ENCODE measurements at places on chromosomes 3 and 15.

GRCh38 chr3:109070211-109070610 is 47.7 kb downstream of the MORC1 start:
- DNase-seq = no peak

GRCh38 chr3:13852638-13853009 is 27.2 kb downstream of the WNT7A start:
- no peak for DNase-seq

GRCh38 chr3:113210604-113211329 is 590 bp upstream of the BOC start:
- no peak for DNase-seq

GRCh38 chr3:61138401-61138800 is 112.9 kb downstream of the FHIT start:
- DNase-seq = no peak

GRCh38 chr3:153372326-153372725 is 210.3 kb downstream of the RAP2B start:
- no peak for DNase-seq

- DNase-seq = no peak
These were observed 2.6 kb downstream of the PARP6 start for GRCh38 chr15:72269739-72270138.

- no peak for DNase-seq
These were observed 379.5 kb upstream of the SUCLG2 start for GRCh38 chr3:68033867-68034266.

DNA sequence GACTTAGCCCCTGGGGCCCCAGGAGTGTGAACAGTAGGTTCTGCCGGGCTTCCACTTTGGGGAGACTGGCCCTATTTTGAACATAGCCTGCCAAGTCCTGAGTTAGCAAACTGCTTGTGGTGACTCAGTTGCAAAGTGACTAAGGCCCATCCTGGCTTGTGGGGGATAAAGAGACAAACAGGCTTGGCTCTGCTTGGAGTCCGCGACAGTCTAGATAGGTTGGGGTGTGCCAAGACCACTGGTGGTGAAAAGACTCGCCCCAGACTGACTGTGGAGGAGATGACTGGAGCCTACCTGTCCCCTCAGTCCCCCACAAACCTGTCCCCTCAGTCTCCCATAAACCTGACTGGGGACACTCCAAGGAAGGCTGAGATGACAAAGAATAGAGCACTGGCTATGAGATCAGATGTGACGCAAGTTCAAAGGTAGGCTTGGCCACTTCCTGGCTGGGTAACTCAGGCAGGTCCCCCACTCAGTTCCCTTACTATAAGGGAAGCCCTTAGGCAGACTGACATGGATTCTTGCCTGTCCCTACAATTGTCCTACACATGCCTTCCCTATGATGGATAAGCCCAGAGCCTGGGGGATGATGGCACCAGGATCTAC is 4.3 kb downstream of the DNASE1L3 start:
- no peak for DNase-seq

DNA sequence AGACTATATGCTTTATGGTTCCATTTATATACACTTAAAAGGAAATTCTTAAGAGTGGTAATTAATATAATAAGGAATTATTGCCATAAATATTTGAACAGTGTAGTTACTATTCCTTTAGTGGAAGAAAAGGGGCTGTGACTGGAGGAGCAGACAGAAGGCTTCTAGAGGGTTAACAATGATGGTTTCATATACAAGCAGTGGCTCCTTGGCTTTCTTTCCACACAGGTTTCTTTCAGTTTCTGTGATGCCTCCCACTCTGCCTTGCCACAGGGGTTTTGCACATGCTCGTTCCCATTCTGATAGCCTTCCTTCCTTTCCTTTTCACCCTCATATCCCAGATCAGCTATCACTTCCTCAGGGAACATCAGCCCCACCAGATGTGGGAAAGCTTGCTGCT is 108.8 kb upstream of the LYSMD4 start:
- DNase-seq = no peak

GRCh38 chr3:15297608-15298350 is 34.6 kb downstream of the SH3BP5 start:
- DNase-seq = no peak

DNA sequence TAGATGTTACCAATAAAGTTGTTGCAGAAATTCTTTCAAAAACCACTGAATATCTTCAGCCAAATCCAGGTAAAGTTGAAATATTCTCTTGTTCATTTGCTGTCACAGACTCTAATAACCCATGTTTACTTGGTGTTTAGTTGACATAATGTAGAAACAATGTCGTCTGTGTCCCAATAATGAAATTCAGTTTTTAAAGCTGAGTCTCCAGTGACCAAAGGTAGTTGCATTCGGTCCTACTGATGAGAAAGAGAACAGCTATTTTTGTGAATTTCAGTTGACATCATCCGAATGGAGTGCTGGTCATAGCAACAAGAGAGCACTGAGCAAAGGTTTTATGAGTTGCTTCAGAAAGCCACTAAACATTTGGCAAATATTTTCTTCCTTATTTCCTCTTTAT is 88.8 kb upstream of the ADAMTSL3 start:
- DNase-seq = no peak

- no peak for DNase-seq
These were observed 3.9 kb downstream of the VWA5B2 start for GRCh38 chr3:184233127-184233843.
